ENCODE measurements at places on chromosomes 4 and X.

GRCh38 chr4:183747931-183748670 lies 89.0 kb downstream of the TRAPPC11 start:
- DNase-seq = no peak
- H3K4me3 ChIP-seq = no peak overlapping the region
- H3K27me3 ChIP-seq = no peaks in the 10 kb centered on the region
- no peaks in the 10 kb centered on the region for H3K36me3 ChIP-seq
- H3K27ac ChIP-seq = no peak overlapping the region

DNA sequence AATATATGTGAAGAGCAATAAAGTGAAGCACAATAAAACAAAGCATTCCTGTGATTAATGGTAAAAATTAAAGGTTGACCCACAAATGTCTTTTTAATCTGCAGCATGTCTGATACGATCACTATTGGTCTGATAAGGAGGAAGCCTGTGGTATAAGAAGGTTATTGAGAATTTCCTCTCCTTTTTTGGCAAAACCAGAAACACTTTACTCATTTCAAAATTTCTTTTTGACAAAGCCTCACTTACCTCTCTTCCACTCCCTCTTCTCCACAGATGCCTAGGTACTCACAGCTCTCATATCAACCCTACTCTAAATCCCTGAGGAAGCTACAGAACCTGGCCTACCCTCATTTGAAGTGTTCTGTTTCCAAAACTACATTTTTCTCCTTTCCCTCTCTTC lies 56.1 kb downstream of the TSPAN5 start:
- H3K36me3 ChIP-seq = no peaks in the 10 kb centered on the region
- H3K4me3 ChIP-seq = no peak overlapping the region
- H3K4me1 ChIP-seq = peaks cover 14% of the 10 kb centered on the region
- DNase-seq = no peak

GRCh38 chr4:89800527-89801103 lies 36.3 kb downstream of the SNCA start:
- H3K4me1 ChIP-seq = no peaks in the 10 kb centered on the region
- H3K27me3 ChIP-seq = no peaks in the 10 kb centered on the region
- H3K36me3 ChIP-seq = no peaks in the 10 kb centered on the region
- no peak for DNase-seq
- H3K4me3 ChIP-seq = no peak overlapping the region

- H3K4me1 ChIP-seq = peaks cover 16% of the 10 kb centered on the region
- no peaks in the 10 kb centered on the region for H3K36me3 ChIP-seq
- H3K4me3 ChIP-seq = no peak overlapping the region
- H3K27ac ChIP-seq = no peak overlapping the region
- no peaks in the 10 kb centered on the region for H3K27me3 ChIP-seq
Observed at GRCh38 chrX:22392133-22392948, 119.6 kb downstream of the CBLL2 start.

GRCh38 chrX:139691493-139691842 lies 16.5 kb downstream of the MCF2 start:
- DNase-seq = no peak
- no peaks in the 10 kb centered on the region for H3K36me3 ChIP-seq
- H3K27ac ChIP-seq = no peak overlapping the region
- no peak overlapping the region for H3K4me3 ChIP-seq
- H3K27me3 ChIP-seq = no peaks in the 10 kb centered on the region
- H3K4me1 ChIP-seq = no peaks in the 10 kb centered on the region

DNA sequence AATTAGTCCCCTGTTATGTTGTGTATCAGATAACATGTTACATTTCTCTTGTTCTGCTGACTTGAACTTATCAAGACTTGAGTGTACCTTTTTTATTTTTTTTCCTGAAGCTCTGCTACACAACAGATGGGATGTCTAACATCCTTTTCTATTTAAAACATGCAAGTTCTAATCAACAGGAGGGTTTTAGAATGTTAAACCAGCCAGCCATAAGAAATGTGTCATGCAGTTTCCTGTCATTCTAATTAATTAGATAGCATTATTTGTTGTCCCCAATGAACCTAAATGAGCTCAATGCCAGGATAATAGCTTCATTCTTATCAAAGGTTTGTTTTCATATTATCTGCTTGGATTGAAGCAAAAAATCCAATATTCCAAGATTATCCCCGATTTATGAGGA lies 958.2 kb downstream of the PCDH7 start:
- no peak for DNase-seq
- no peaks in the 10 kb centered on the region for H3K4me1 ChIP-seq
- H3K4me3 ChIP-seq = no peak overlapping the region
- no peak overlapping the region for H3K27ac ChIP-seq

Measured in HCT116 (cell line).